ENCODE measurements at places on chromosomes 1 and 21. TPM values are rescaled to one million over a fixed set of nuclear protein-coding genes. Genes with fewer than 3 reads are reported as not detected.

PROK1 gene
- total RNA-seq = not detected

SERBP1 gene
- total RNA-seq = 190 TPM

NR5A2 gene
- total RNA-seq = 4.3 TPM

TACSTD2 gene
- 26.2 TPM for total RNA-seq

PTPRU gene
- 35.2 TPM for total RNA-seq

PGLYRP4 gene
- total RNA-seq = 0.48 TPM

HCRTR1 gene
- total RNA-seq = 6.7 TPM

TTLL7 gene
- total RNA-seq = 92.7 TPM

FCRL6 gene
- total RNA-seq = 14.7 TPM

AMY1C gene
- not detected for total RNA-seq

LCE1C gene
- total RNA-seq = not detected

S100A9 gene
- total RNA-seq = 224 TPM

TMEM183A gene
- total RNA-seq = 41.7 TPM

C1orf52 gene
- 22.9 TPM for total RNA-seq

TRPM2 gene
- 2.9 TPM for total RNA-seq

REN gene
- total RNA-seq = not detected

ESPN gene
- total RNA-seq = 0.24 TPM

ADORA1 gene
- 5.8 TPM for total RNA-seq

LRRC7 gene
- 19.3 TPM for total RNA-seq

LCE1B gene
- total RNA-seq = not detected

TRNP1 gene
- 12.0 TPM for total RNA-seq

CLEC20A gene
- total RNA-seq = not detected

FAM72B gene
- total RNA-seq = 3.6 TPM

JAM2 gene
- total RNA-seq = 35.9 TPM

PTPN22 gene
- total RNA-seq = 3.1 TPM

MYCL gene
- 12.5 TPM for total RNA-seq

SYT2 gene
- 1.7 TPM for total RNA-seq

APOBEC4 gene
- 4.6 TPM for total RNA-seq

GNG4 gene
- 1.9 TPM for total RNA-seq

SEMA4A gene
- total RNA-seq = 11.8 TPM

All from umbilical cord (tissue), 2 donors.